ENCODE measurements at places on chromosomes 12 and 14. TPM values are rescaled to one million over a fixed set of nuclear protein-coding genes. Genes with fewer than 3 reads are reported as not detected.

The HOXC12 gene
- total RNA-seq: not detected

The GTF2H3 gene
- total RNA-seq: 57.7 TPM

The SOS2 gene
- 20.3 TPM for total RNA-seq

The RNASE7 gene
- total RNA-seq: not detected

The CLEC1B gene
- total RNA-seq: not detected

The AQP6 gene
- not detected for total RNA-seq

The PAH gene
- not detected for total RNA-seq

The RNASE4 gene
- total RNA-seq: not detected

The VRTN gene
- not detected for total RNA-seq

The TSHR gene
- total RNA-seq: not detected

The LTA4H gene
- 125 TPM for total RNA-seq

The ENTPD5 gene
- 9.6 TPM for total RNA-seq

The MYBPC1 gene
- not detected for total RNA-seq

The GMFB gene
- total RNA-seq: 33.4 TPM

The SERPINA10 gene
- not detected for total RNA-seq

The SMARCD1 gene
- 60.2 TPM for total RNA-seq

Measured in activated naive CD4-positive, alpha-beta T cell treated with anti-CD3 and anti-CD28 coated beads for 36 hours (primary cell).